NCI-H460 (cell line): ENCODE measurements at places on chromosomes 5 and 9. TPM values are rescaled to one million over a fixed set of nuclear protein-coding genes. Genes with fewer than 3 reads are reported as not detected.

Gene PCDHA9
- 0.02 TPM in 1 of 2 replicates, not detected in the other for total RNA-seq

Gene NEUROG1
- not detected in 2 replicates for total RNA-seq

DNA sequence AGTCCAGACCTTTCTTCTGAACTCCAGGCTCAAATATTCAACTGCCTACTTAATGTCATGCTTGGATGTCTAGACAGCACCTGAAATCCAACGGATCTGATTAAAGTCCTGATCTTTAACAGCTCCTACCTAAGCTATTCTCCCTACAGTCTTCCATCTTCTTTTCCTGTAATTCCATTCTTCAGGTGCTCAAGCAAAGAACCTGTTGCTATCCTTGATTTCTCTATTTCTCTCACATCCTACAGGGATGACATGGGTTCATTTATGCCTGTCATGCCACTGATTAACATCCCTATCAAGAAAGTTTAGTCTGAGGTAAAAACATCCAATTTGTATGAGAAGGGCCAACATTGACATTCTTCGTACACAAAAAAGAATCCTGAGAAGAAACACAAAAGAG lies 163.2 kb downstream of the TMC1 start:
- no peak for DNase-seq

DNA sequence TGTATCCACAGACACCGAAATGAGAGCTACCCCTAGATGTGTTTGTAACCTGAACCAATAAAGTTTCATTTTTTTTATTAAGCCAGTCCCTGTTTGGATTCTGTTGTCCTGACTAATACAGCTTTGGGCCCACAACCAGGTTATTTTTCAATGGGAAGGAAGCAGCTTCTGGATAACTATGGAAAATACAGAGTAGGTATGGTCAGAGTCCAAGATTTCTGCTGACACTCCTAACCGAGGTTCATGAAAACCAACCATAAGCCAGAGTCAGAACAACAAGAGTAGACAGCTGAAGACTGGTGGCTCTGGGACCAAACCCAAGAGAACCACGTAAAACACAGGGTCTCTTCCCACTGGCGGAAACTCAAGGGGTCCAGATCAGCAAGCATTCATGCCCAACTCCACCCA lies 10.8 kb downstream of the KLF9 start:
- DNase-seq, result no peak

GRCh38 chr5:14211818-14212803 lies 69.0 kb downstream of the TRIO start:
- DNase-seq, result no peak

GRCh38 chr5:119402555-119402954 lies 46.7 kb downstream of the TNFAIP8 start:
- no peak for DNase-seq

GRCh38 chr5:143397302-143398052 lies 6.0 kb downstream of the NR3C1 start:
- DNase-seq, result no peak

DNA sequence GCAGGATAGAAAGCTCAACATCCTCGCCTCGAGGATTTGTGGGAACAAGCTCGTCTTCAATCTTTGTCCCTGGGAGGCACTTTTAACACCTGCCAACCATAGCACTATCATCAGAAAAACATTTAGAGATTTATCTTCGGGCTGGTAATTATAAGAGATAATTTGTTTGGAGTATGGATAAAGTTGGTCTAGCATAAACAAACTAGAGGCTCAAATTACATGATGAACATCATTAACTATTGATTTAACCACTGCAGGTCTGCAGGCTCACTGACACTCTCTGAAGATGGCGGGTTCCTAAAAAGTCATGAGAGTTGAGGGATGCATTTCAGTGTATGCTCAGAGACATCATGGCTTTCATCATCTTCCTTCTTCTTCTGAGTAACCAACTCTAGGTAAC lies 25.8 kb upstream of the PCA3 start:
- DNase-seq, result no peak

Gene PRKAA1
- 86.2 and 89.3 TPM in 2 replicates for total RNA-seq
